ENCODE measurements at places on chromosomes 6 and 20. TPM values are rescaled to one million over a fixed set of nuclear protein-coding genes. Genes with fewer than 3 reads are reported as not detected.

Gene HSPA1B
- 20.2 TPM for total RNA-seq

Gene EYS
- total RNA-seq, result 0.05 TPM

Gene SLC17A1
- not detected for total RNA-seq

Gene FAM83B
- 52.2 TPM for total RNA-seq

Gene TTBK1
- total RNA-seq, result under 0.01 TPM

Gene HTR1E
- total RNA-seq, result not detected

Gene RFX6
- total RNA-seq, result not detected

Gene SLC24A3
- total RNA-seq, result not detected

Gene SOX12
- total RNA-seq, result 3.7 TPM

Gene CTCFL
- not detected for total RNA-seq

Gene ERVFRD-1
- total RNA-seq, result not detected

Gene KCNB1
- 0.17 TPM for total RNA-seq

Gene SIRPB1
- total RNA-seq, result 3.8 TPM

Gene SLC35F1
- not detected for total RNA-seq
